SIG-M5 (cell line): ENCODE measurements at places on chromosomes 12 and 14.

DNA sequence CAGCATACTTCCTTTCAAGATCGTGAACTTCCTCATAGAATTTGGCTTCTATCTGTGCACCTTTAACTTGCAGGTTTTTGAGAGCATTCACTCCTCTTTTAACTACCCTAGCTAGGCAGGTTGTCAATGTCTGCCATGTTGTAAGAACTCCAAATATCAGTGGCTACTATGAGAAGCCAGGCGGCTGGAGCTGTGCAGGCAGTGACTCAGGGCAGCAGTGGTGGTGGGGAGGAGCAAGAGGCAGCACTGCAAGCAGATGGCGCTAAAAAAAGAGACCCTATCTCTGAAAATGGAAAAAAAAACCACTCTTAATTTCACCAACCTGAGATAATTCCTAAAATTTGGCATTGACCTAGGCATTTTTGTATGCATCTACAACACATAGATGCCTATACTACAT is 28.5 kb downstream of the YARS2 start:
- DNase-seq, result no peak

DNA sequence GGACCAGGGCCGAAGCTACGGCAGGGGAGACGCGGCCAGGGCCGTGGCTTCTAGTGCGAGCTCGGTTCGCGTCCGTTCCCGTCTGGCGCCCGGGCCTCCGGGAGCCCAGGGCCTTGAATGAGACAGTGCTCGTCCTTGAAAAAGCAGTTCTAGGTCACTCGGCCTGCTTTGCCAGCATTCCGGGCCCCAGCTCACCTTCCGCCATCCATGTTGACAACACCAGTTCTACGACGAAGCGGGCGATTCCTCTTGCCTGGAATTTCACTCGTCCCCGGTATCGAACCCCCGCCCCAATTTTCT is 4.5 kb downstream of the OR10AD1 start:
- DNase-seq, result no peak

DNA sequence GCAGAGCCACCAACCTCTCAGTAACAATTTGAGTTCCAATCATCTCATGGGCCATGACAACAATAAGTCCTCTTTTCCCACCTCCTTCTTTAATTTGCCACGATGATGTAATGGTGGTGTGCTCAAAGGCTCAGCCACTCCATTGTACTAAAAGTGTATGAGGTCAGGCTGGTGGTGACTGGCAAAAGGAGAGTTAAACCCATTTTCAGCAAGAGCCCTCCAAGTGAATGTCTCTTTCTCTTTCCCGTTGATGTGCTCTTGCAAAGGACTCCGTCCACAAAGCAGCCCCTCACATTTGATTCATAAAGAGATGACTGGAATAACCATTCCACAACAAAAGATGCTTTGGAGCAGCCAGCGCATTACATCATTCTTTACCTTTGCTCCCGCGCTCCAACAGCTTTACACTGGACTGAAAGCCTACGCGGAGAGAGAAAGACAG is 41.6 kb downstream of the DUSP16 start:
- no peak for DNase-seq

DNA sequence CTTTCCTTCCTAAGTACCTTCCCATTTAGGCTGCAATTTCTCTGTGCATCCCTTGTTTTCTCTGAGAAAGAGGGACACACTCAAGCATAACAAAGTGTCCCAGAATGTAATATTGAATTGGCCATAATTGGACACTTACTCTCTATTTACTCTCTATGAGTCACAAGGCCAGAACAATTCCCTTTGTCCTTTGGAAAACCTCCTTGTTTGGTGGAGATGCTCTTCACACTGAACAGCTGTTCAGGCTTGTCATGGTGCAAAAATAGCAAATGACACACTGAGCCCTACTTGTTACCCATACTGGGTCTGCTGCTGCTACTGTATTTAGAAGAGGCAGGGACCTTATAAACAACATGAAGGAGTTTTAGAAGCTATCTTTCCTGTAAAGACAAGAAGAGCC is 1590.5 kb upstream of the TMEM132C start:
- no peak for DNase-seq

DNA sequence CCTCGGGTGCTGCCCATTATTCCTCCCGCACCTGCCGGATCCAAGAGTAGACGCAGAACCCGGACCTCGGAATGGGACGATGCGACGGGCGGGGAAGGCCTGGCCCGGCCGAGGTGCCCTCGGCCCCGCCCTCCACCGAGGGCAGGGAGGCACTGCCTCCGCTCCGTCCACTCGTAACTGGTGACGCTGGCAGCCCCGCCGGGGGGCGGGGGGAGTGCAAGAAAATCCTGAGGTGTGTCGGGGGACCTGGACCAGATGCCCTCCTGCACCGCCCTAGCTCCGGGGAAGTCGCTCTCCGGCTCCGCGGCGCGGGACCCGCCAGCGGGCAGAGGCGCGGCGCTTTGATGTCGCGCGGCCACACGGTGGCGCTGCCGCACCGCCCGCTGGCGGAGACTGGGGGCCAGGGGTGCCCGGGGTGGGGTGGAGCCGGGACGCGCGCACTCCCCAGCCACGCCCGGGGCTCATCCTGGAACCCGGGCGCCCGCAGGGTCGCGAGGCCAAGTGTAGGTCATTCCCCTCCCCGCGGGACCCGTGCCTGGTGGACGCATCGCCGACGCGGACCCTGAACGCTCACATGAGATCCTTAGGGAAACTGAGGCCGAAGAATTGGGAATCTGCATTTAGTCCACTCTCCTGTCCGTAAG is 202.8 kb downstream of the TTC8 start:
- no peak for DNase-seq

- DNase-seq, result no peak
Measured at GRCh38 chr12:30416631-30417030, 279.0 kb downstream of the IPO8 start.

DNA sequence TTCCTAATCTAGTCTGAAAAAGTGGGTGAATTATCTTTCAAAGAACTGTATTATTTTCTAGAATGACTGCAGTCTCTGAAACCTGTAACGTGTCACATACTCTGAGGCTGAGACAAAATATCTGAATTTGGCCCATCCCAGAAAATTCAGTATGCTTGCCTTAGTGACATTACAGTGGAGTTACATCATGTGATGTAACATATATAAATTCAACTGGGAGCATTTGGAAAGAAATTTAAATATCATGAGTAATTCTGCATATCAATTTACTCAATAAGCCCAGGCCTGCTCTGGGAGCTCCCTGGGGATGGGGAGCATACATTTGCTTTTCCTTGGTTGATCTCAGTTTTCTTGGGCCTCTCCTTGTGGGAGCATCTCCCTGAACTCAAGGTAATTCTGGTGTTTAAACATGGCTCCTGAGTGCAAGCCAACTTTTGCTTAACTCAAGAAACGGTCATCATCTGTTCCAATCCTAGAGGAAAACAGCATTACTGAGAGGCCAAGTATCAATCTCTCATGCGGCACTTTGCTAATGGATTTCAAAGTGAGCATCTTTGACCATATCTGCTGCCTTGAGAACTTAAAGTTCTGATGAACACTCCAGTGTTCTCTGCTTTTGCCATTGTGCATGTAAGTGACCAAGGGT is 54.4 kb downstream of the AKAP6 start:
- DNase-seq, result no peak

DNA sequence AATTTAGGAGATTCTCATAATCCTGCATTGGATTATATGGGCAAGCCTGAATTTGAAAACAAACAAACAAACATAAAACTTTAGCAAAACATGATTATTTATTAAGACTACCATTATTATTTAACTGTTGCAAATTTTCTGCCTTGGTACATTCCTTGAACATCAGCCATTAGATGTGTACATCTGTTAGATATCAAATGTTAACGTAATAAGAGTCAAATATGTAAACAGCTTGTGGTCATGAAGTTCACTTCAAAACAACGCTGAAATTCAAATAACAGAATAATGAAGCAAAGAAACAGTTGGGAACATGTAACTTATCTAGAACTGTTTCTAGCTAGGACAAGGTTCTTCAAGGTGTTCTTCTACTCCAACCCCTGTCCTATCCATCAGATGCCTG is 14.3 kb upstream of the TMX1 start:
- no peak for DNase-seq

DNA sequence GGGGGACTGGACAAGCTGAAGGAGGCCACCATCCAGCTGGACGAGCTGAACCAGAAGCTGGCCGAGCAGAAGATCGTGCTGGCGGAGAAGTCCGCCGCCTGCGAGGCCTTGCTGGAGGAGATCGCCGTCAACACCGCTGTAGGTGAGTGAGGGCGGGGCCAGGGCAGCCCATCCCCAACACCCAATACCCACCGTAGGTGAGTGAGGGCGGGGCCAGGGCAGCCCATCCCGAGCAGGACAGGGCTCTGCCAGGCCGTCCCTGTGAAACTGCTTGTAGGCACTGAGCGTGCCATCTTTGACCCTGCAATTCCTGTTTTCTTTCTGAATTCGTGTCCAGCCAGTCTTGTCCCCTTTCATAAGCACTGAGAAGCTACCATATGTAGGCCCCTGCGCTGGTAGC is 74.0 kb downstream of the CCDC92 start:
- DNase-seq, result no peak

- no peak for DNase-seq
Measured at GRCh38 chr12:38527631-38528030, 211.1 kb downstream of the ALG10B start.

DNA sequence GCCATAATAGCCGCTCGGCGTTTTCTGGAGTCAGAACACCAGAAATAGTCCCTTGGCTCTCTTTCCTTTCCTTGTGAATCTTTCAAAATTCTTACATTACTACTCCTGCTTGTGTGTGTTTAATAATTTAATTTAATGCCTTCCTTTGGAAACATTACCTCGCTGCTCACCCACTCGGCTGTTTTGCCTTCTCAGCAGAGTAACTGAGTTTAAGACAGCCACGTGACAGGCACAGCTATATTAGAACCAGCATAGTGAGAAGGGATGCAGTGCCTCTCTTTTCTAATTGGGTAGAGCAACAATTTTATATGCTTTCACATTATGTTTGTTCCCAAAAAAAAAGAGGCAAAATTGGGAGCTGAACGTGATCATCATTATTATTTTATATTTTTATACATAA is 107.6 kb downstream of the ETV6 start:
- DNase-seq, result no peak

DNA sequence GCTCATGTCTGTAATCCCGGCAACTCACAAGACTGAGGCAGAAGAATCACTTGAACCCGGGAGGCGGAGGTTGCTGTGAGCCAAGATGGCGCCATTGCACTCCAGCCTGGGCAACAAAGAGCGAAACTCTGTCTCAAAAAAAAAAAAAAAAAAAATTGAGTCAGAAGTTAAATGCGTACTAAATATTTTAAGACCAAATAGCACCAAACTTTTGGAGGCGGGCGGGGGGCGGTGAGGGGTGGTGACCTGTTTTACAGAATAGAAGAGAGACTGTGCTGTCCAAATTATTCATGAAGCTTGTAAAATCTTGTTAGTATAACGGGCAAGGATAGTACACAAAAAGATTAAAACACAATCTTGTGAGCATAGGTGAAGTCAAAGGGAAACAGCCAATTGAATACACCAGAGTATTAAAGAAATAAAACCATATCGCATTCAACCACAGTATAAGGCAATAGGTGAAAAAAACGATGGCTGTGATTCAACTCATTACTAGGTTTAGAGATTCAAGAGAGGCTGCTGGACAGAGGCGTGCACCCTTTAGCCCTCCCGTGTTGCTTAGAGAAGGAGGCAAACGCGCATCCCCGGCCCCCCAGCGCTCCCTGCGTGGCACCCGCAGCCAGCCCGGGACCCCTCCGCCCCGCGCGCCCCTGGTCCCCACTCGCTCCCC is 571 bp downstream of the ZNF891 start:
- DNase-seq, result no peak

GRCh38 chr12:114681116-114681871 is 2.7 kb downstream of the TBX3 start:
- no peak for DNase-seq

GRCh38 chr12:66008985-66009384 is 121.6 kb downstream of the LLPH start:
- DNase-seq, result no peak

- no peak for DNase-seq
Measured at GRCh38 chr12:26373606-26374495, 178.5 kb downstream of the SSPN start.

- DNase-seq, result no peak
Measured at GRCh38 chr12:125882141-125882540, 816.9 kb downstream of the AACS start.

DNA sequence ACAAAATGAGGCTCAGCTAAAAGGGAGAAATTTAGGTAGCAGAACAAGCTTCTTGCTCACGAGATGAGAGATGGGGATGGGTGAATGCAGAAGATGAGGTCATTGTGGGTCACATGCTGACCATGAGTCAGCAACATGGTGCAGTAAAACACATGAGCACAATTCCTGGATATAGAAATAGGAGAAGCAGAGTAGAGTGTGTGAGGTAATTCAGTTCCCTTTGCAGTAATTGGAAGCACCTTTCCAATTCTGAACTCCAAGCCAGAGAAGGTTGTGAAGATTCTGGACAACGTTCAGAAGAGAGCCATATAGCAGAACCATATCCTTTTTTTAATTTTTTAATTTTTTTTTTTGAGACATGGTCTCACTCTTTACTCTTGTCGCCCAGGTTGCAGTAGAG is 62.0 kb upstream of the LMNTD1 start:
- no peak for DNase-seq

GRCh38 chr14:104348741-104349140 is 210.4 kb downstream of the KIF26A start:
- no peak for DNase-seq

DNA sequence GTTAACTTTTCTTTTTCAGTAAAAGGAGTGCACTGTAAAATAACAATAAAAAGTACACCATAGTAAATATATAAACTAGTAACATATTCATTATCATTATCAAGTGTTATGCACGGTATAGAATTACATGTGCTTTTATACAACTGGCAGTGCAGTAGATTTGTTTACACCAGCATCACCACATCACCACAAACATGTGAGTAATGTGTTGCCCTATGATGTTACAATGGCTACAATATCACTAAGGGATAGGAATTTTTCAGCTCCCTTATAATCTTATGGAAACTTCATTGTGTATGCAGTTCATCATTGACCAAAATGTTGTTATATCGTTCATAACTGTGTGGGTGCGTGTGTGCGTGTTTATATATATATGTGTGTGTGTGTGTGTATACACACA is 23.5 kb upstream of the NEDD1 start:
- no peak for DNase-seq

- no peak for DNase-seq
Measured at GRCh38 chr14:106518054-106518943, 991.9 kb downstream of the TMEM121 start.

DNA sequence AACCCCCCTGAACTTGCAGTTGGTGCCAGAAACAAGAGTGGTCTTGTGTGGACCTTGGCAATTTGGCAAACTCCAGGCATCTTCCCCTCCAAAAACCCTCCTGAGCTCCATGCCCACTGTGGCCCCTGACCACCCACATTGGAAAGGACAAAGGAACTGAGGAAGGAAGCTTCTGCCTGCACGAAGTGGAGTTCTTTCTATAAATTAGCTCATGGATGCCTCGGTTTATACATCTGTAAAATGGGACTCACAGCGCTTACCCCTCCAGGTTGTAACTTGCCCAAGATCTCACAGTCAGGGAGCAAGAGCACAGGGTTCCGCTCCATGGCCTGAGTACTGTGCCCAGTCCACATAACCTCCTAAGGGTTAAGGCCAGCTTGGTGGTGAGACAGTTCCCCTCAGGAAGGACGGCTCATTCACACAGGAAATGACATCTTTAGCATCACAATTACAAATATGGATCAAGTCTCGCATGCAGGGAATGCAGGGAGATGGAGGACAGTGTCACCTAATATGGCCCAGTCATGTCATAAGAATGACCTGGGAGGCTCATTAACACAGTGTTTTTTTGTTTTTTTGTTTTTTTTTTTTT is 66.6 kb downstream of the CLMN start:
- no peak for DNase-seq
